ENCODE measurements at places on chromosomes 2 and 18.

GRCh38 chr18:3447068-3447894, 2.7 kb upstream of the TGIF1 start:
- no peak for DNase-seq

DNA sequence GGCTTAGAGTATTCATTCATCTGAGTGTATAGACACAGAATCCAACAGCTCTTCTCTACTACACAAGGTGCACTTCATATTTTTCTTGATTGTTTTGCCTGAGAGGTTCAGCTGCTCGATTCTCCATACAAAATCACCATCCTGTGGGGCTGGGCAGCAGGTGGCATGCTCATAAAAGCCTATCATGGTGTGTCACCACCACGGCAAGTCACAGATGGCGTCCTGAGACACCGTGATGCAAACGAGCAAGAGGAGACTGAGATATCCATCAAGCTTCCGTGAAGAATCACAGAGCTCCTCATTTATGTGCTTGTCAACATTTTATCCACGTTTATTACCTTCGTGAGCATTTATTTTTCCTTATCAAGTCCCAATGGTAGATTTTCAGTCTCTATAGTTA, 22.4 kb upstream of the NRP2 start:
- no peak for DNase-seq

DNA sequence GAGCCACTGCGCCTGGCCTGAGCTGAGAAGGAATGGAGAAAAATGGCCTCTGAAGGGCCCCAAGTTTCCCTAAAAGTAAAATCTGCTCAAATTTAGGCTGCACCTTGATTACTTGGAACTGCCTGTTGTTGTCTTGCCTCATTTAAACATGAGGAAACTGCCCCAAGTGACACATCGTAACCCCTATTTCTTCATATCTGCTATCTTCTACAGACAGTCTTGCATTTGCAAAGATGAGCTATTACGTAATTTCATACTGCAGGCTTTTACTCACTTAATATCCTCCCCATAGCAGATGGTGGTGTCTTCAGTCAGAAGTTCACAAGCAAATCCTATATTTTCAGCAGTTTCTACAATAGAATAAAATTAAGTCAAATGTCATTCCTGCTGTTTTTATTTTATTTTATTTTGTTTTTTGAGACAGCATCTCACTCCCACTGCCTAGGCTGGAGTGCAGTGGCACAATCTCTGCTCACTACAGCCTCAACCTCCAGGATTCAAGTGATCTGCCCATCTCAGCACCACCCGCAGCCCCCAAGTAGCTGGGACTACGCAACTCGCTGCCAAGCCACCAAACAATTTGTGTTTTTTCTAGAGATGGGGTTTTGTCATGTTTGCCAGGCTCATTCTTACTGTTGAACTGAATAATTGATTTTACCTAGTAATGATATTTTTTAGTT, 45.3 kb upstream of the NARS1 start:
- no peak for DNase-seq

GRCh38 chr2:75007061-75007460, 48.6 kb downstream of the POLE4 start:
- no peak for DNase-seq

GRCh38 chr18:27865431-27865830, 311.5 kb downstream of the CDH2 start:
- no peak for DNase-seq
